ENCODE measurements at places on chromosomes 7 and 10.

DNA sequence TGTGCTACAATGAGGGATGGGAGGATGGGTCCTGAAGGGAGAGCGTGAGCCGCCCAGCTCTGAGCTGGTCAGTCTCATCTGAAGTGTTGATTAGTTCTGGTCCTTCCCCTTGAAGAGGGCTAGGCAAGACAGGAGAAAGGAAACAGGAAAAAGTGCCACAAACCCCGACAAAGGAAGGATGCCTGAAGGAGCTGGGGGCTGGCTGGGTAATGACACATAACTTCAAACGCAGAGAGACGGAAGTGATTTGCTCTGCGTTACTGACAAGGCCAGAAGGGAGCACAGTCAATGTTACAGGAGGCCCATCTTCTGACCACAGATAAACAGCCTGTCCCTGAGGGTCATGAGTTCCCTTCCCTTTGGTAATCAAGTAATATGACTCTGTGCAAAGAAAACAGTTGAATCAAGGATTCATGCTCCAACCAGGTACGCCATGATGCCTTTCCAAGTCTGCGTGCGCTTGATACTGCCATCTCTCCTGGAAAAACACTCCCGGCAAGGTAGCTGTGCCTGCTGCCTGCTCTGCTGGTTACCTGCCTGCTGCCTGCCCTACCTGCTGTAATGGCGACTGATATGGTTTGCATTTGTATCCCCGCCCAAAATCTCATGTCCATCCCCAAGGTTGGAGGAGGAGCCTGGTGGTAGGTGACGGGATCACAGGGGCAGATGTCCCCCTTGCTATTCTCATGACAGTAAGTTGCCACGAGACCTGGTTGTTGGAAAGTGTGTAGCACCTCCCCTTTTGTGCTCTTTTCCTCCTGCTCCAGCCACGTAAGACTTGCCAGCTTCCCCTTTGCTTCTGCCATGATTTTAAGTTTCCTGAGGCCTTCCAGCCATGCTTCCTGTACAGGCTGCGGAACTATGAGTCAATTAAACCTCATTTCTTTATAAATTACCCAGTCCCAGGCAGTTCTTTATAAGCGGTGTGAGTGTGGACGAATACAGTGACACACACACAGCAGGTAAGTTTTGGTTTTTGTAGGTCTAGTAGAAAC, 57.9 kb downstream of the GRB10 start:
- ATAC-seq: no peak

DNA sequence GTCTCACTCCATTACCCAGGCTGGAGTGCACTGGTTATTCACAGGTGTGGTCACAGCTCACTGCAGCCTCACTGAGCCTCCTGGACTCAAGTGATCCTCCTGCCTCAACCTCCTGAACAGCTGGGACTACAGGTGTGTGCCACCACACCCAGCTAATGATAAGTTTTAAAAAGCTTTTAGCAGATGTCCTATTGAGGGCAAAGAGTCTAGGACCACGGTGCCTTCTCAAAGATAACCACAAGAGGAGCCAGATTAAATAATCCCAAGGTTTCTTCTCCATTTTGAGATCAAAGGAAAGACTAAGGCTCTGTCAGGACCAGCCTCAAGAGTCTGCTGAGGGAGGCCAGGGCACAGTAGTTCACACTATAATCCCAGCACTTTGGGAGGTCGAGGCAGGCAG, 4.7 kb downstream of the ATP5MF start:
- no peak for ATAC-seq

- no peak for ATAC-seq
Measured at GRCh38 chr10:28678687-28679457, 1.6 kb downstream of the BAMBI start.

GRCh38 chr10:69948261-69948660, 104.4 kb upstream of the MACROH2A2 start:
- no peak for ATAC-seq

- no peak for ATAC-seq
Measured at GRCh38 chr7:92639966-92640365, 49.8 kb upstream of the FAM133B start.

DNA sequence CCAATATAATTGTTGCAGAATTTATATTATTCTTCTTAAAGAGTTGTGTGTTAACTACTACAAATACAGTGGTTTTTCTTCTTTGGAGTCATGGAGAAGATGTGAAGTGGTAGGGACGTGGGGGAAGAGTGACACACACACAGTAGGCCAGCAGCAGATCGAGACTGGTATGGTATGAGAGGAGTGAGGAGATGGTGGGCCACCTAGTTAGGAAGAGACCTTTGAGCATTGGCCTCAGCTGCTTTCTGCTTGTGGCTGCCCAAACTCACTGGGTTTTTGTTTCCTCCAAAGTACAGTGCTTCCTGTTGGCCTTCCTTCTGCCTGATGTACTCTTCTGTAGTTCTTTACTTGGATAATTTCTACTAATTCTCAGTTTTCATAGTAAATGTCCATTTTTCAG, 14.6 kb downstream of the VCL start:
- ATAC-seq: no peak

- ATAC-seq: no peak
Measured at GRCh38 chr10:70714245-70714644, 41.9 kb downstream of the ADAMTS14 start.

GRCh38 chr7:51732951-51733350, 416.3 kb upstream of the COBL start:
- no peak for ATAC-seq

GRCh38 chr7:11689096-11689495, 142.9 kb downstream of the THSD7A start:
- no peak for ATAC-seq

- no peak for ATAC-seq
Measured at GRCh38 chr10:126959906-126960685, 54.9 kb downstream of the DOCK1 start.
